ENCODE measurements at places on chromosomes 16 and 17. TPM values are rescaled to one million over a fixed set of nuclear protein-coding genes. Genes with fewer than 3 reads are reported as not detected.

GRCh38 chr16:58128711-58129096, 477 bp downstream of the CFAP20 start:
- DNase-seq = no peak

GRCh38 chr17:885971-886571, 93.5 kb downstream of the NXN start:
- DNase-seq = no peak

GRCh38 chr17:76252040-76252954, 12.0 kb upstream of the RNF157 start:
- DNase-seq = peak; percentile 66

The CBX2 gene
- 6.8 TPM for total RNA-seq

The C16orf46 gene
- total RNA-seq = not detected

DNA sequence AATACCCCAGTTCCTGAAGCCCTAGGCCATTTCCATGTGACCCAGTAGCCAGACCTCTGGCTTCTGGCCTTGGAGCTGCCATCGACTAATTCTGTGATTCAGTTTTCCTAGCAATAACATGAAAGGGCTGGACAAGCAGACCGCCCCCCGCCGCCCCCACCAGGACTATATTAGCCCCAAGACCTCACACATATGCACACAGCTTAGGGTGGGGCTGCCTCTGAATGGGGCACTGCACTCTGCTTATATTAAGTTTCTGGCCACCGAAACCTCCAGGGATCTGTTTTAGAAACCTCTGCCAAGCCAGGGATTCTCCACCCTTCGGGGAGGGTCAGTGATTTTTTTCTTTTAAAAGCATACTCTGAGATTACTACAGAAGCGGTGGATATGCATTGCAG, 2.3 kb downstream of the RAB11FIP4 start:
- DNase-seq = no peak

All from activated CD8-positive, alpha-beta memory T cell treated with anti-CD3 and anti-CD28 coated beads, Interleukin-2, amount 10 ng/mL, durations not matched to agents 7 days and 5 days (primary cell).